ENCODE measurements at places on chromosomes 12 and 14.

GRCh38 chr14:24721775-24722174 is 87.8 kb upstream of the GZMB start:
- DNase-seq, result no peak

- no peak for DNase-seq
Observed at GRCh38 chr12:112686373-112686772, 105.2 kb upstream of the RPH3A start.

DNA sequence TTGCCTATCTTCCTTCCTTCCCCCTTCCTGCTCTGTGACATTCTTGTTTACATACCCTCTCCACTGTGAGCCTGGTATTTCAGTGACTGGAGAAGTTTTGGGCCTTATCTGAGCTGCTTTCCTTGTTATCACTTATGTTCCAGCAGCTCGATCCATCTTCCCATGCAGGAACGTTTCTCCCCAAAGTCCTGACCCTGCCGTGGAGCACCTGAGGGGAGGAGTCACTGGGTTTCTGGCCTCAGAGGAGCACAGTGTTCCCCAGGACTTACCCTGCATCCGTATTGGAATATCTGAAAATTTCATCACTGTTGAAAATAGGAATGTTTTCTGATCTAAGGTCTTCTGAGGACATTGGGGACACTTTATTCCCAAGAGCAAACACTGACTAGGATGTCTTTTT is 141.8 kb downstream of the CACNA1C start:
- DNase-seq, result no peak

DNA sequence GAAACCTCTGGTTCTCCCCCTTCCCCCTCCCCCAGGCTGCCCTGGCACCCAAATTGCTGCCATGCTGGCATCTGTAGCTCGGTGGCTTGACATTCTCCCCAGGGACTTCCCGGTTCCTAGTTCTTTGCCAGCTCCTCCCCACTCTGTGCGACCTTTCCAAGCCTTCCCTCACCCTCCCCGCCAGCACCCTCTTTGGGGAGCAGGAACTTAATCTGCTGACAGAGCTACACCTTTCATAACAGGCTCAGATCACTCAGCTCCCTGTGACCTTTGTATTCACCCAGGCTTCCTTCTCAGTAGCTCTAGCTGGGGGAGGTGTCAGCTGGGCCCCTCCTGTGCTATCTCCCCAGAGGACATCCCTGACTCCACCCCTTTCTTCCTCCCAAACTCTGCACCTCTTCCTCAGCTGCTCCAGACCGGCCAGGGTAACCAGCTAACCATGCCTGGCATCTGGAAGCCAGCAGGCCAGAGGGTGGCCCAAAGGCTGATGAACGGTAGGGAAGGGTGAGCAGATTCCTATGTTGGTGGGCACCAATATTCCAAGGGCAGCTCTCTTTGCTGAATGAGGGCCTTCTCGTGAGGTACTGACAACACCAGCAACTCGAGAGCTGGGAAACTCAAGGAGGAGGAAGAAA is 1.8 kb upstream of the COX14 start:
- DNase-seq, result no peak

DNA sequence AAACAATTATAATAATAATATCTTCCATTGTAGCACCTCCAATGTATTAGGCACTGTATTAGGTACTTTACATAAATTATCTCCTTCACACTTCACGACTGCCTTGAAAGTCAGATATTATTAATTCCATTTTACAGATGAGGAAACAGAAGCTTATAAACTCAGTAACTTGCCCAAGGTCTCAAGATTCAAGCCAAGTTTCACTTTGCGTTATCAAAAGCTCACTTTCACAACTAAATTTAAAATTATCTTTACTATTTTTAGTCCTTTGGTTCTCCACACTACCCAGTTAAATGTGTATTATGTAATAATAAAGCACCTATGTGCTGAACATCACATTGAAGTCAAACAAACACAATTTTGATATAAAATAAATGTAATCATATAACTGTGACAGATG is 55.8 kb downstream of the NUMB start:
- DNase-seq, result no peak

- DNase-seq, result no peak
Observed at GRCh38 chr12:75525263-75525662, 13.9 kb upstream of the KRR1 start.

DNA sequence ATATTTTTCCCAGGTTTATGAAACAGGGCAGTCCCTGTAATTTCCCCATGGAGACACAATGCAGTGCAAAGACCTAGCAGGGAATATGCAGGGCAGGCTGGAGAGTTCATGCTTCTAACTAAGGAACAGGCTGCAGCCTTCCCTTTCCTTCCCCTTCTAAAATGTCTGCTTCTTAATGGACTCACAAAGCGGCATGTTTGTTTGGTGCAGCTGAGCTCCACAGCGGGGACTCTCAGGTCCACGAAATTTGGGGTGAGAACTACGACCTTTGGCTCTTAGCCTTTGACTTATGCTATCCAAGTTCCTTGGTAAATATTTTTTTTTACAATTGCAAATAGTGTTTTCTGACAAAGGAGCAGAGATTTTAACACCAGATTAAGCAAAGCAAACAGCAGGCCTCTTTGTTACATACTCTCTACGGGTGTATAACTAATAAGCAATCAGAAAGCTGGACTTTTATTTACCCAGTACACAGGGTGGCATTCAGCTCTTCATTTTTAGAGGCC is 323.6 kb downstream of the ZFP36L1 start:
- DNase-seq, result no peak

DNA sequence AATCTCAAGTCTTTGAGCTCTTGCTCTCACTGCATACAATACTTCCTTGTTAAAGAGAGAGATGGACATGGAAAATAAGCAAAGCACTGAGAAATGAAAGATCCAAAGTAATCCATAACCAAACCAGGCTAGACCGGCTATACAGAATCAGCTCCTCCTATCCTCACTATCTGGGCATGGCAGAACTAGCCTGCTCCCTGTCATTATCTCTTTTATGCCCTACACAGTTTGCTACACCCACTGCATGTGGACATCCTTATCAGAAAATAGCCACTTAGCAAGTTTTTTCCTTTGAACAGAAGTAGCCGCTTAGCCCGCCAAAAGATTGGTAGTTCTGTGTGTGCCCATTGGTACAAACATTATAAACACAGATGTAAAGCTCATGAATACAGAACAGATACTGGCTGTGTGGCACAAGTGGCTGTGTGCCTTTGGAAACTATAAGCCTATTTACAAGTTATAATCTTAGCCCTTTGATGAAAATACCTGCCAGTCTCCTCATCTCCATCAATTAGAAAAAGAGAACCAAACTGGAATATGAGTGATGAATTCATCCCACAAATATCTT is 34.7 kb downstream of the SPTB start:
- no peak for DNase-seq

- DNase-seq, result no peak
Observed at GRCh38 chr12:108254517-108255251, 84.4 kb downstream of the CMKLR1 start.

- DNase-seq, result no peak
Observed at GRCh38 chr12:109678719-109679118, 34.9 kb upstream of the FAM222A start.

GRCh38 chr12:47903151-47903611 is 1.6 kb downstream of the VDR start:
- DNase-seq, result no peak

- DNase-seq, result no peak
Observed at GRCh38 chr12:80811957-80812708, 95.4 kb downstream of the MYF5 start.

GRCh38 chr12:66268562-66268961 is 33.7 kb upstream of the HELB start:
- no peak for DNase-seq

- no peak for DNase-seq
Observed at GRCh38 chr14:53010193-53011040, 59.6 kb upstream of the FERMT2 start.

DNA sequence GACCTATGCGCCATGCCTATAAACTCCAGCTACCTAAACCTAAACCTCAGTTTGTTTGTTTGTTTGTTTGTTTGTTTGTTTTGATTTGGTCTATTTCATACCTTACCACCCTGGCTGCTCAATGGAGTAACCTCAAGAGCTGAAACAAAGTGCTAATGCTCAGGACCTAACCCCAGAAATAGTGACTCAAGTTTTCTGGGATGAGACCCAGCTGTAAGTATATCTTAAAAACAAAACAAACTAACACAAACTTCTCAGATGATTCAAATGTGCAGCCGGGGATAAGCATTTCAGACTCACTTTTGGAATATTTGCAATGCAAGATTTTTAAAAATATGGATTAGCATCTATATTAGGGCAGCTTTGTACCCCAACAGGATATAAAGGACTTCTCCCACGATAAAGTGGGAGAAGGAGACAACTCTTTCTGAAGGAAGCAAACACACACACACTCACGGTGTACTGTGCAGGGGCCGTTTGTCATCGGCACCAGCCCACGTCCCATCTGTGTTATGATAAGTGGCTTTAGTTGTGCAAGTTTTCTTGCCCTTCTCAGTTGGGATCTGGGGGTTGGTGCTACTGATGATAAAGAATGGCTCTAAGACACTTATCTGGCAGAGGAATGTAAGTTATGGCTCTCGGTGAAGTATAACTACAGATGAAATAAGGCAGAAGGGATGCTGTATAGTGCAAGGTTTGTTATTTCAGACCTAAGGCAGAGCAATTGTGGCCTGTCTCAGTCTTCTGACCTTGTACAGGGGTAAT is 516.7 kb upstream of the TMEM132C start:
- no peak for DNase-seq

DNA sequence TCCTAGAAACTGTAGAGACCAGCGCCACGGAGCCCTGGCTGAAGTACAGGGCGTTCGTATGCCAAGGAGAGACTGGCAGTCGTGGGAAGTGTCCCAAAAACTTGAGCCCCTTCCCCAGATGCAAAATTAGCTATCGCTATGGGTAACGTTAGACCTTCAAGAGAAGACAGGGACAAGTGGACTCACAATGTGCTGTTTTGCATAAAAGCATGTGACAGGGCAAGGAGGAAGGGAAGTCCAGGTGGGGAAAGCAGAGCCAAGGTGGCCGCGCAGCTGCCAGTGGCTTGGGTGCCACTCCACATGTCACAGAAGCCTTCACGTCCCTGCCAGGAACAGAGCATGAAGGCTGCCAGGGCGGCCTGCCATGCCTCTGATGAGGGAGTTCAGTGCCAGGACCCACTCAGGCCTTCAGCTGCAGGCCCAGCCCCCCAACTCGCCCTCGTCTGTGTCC is 61.2 kb upstream of the DYNC1H1 start:
- DNase-seq, result peak; percentile 73

DNA sequence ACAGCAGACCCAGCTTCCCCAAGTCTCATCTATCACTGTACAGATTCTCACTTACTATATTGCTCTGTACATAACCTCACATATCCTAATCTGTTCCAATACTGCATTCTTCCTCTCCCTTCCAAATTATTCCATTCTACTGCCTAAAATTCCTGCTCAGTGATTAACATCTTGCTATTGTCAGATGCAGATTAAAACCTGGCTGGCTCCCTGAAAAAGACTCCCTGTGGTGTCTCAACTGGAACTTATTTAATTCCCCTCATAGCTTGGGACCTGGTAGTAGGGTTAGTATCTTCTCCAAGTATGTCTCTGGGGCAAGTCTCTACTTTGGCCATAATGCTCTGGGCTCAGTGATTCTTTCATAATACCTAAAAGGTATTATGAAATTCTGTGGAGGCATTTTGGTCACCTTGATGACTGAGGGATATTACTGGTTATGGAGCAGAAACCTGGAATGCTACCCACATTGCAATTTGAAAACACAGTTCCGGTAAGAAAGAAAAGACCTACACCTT is 55.8 kb downstream of the PAWR start:
- no peak for DNase-seq

GRCh38 chr12:104846056-104846767 is 111.9 kb downstream of the SLC41A2 start:
- DNase-seq, result no peak

GRCh38 chr14:81584495-81584894 is 50.8 kb upstream of the SEL1L start:
- DNase-seq, result no peak

GRCh38 chr12:26539131-26539530 is 293.9 kb downstream of the ITPR2 start:
- no peak for DNase-seq

DNA sequence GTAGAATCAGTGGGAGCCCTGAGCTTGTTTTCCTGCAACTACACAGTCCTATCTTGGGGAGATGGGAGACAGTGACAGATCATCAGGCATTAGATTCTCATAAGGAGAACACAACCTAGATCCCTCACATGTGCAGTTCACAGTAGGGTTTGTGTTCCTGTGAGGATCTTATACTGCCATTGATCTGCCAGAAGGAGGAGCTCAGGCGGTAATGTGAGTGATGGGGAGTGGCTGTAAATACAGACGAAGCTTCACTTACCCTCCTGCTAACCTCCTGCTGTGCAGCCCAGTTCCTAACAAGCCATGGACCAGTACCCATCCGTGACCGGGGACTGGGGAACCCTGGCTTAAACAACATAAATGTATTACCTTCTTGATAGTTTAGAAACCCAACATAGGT is 1034.1 kb downstream of the BCL11B start:
- DNase-seq, result no peak

DNA sequence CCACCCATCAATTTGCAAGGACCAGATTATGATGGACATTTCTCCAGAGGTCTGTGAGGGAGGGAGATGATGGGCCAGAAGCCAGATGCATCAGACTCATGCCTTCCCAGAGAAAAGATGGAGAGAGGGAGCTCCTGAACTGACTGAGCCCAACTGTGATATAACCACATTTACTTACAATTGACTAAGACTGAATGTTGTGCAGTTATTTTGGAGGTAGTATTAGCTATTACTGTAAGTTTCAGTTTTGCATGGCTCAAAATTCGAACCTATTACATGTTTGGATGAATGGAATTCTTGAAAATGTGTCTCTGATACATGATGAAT is 211.1 kb upstream of the SFSWAP start:
- no peak for DNase-seq

DNA sequence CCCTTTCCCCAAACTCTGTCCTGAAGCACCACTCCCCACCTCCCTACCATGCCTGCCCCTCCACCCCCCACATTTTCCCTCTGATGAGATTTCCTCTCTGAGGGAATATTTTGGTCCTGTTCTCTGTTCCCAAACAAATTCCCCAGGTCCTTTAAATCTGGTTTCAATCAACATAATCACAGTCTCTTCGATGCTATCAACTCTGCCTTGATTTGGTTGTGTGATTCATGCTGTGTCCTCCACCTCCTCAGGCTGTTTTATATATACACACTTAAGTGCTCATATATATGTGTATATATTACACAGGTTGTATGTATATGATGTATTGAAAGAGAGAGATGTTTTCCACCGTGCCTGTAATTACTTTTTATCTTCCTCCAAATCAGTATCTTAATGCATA is 36.0 kb downstream of the NTF3 start:
- DNase-seq, result no peak

Measured in nucleus accumbens (tissue), 56 donors.